ENCODE measurements at places on chromosomes 2 and 18.

GRCh38 chr2:102839668-102840388 is 78.0 kb downstream of the TMEM182 start:
- peak; percentile 15 for DNase-seq

DNA sequence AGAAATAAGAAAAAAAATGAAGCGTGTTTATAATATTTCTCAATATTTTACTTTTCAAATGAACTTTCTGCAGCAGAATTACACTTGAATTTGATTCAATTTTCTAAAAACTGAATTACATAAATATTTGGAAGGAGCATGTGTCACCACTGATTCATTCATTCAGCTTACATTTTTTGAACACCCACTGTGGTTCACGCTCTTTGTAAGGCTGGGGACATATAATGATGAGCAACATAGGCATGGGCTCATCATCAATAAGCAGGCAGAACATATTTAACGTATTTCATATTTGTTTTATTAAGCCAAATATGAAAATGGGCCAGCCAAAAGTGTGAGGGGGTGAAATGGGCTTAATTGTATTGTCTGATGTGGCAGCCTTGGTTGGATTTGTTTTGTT is 209.1 kb downstream of the CTNNA2 start:
- no peak for DNase-seq

DNA sequence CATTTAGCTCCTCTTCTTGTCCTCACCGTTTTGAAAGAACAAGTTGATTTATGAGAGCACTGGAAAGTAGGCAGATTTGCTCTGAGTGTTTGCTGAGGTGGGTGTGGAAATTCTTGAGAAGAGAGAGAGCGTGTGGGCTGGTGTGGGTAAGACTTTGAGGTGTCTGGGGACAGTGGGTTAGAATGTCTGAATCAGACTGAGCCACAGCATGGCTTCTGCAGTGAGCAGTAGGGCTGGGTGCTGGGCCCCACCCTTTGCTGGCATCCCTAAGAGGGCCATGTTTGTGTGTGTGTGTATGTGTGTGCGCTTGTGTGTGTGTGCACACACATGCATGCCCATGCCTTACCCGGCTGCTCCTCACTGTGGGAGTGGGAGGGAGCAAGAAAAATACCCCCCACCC is 63.7 kb downstream of the COPS8 start:
- no peak for DNase-seq

GRCh38 chr2:200860092-200860795 is 4.2 kb downstream of the CLK1 start:
- no peak for DNase-seq

GRCh38 chr18:7456376-7456775 is 110.7 kb upstream of the PTPRM start:
- no peak for DNase-seq

- DNase-seq = no peak
These were observed 43.9 kb downstream of the DYM start for GRCh38 chr18:49416511-49416910.

DNA sequence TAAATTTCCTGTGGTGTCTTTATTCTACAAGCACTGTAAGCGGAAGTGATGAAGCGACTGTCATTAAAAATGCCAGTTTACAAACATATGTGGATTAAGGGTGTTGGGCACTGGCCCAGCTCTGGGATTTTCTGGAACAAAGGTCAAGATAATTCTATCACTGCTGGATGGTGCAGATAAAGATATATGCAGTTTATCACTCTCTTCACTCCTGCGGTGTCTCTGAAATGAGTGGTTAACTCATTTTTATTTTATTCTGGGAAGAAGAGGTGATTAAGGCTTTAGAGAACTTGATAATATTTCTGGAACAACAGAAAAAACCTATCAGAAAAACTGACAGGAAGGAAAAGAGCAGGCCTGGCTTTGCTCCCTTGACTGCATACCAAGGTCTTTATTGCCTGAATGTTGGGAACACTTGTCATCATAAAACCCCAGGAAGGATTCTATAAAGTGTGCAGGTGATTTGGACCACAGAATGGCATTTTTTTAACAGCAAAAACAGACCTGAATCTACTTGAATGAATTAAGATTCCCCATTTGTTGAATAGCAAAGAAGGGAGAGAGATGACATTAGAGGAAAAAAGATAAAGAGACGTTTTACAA is 32.4 kb downstream of the ABCB11 start:
- DNase-seq = no peak

DNA sequence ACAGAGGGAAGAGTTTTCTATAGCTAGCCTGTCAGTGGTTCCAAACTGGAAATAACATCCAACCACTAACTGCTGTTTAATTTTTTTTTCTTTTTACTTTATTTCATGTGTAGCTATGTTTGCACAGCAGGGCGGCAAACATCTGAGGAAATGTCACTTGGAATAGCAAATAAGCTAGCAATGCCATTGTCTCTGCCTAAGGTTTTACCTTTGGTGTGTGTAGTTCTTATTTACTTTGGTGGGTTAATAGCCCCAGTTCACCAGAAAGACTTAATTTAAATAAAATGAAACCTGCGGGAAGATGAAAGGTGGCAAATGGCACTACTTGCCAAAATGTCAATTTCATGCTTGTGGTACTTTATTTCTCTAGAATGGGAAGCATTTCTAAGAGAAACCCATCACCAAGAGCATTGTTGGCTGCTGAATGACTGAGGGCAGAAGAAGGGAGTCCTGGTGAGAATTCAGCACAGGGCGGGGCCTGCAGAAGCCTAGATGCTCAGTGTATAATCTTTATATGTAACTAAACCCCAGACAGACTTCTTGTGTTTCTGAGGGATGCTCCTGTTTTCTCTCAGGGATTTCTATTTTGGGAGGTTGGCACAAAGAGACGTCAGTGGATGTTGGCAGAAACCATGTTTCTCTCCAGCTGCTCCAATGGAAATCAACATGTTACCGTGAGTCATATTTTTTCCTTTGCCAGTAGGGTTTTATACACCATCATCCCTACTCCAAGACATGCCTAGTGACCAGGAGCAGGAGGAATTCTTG is 300.4 kb upstream of the NT5C1B start:
- DNase-seq = no peak

- no peak for DNase-seq
These were observed 18.6 kb upstream of the INO80C start for GRCh38 chr18:35516351-35516750.

GRCh38 chr2:70994009-70994698 is 519 bp downstream of the TEX261 start:
- no peak for DNase-seq

- no peak for DNase-seq
These were observed 55.7 kb downstream of the LOXHD1 start for GRCh38 chr18:46601141-46601805.

DNA sequence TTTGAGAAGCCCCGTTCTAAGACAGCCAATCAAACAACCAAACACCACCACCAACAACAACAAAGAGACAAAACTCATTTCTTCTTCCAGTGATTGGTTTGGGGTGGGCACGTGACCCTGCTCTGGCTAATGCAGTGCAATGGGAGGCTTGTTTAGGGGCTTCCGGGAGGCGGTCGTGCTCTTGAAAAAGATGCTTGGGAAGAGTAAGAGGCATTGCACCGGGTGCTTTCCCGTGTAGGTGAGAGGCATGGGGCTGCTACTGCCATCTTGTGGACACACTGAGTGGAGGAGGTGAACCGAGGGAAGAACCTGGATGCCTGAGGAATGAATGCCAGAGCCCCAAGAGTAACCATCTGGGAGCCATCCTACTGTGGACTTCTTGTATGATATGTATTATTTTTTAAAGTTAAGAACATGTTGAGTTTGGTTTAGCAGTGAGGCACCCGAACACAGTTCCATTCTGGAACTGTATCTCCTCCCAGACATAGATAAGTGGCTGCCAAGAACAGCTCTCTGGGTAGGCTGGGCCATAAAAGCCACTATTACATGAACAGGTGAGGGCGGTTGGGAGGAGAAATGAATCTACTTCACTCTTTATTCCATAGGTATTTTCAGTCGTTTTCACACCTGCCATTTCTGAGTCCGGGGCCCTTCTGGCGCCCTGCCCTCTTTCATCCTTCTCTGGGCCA is 19.1 kb upstream of the ARHGAP25 start:
- no peak for DNase-seq

DNA sequence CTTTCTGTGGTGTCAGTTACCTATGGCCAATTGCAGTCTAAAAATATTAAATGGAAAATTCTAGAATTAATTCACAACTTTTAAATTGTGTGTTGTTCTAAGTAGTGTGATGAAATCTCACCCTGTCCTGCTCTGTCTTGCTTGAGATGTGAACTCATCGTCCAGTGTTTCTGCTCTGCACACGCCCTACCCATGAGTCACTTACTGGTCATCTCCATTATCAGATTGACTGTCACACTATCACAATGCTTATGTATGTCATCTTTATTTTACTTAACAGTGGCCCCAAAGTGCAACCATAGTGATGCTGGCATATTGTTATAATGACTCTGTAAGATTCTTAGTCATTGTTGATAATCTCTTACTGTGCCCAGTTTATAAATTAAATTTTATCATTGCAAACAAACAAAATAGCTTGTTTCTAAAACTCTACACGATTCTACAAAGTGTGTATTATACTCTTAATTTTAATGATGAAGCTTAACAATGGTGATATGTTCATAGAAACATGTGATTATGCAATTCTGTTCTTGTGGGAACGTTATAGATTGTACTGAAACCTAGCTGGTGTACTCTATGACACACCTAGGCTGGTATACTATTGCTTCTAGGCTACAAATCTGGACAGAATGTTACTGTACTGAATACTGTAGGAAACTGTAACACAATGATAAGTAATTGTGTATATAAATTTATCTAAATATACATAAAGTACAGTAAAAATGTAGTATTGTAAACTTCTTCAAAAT is 1086.8 kb upstream of the PIK3C3 start:
- DNase-seq = peak; percentile 76

- no peak for DNase-seq
These were observed 11.0 kb downstream of the DYSF start for GRCh38 chr2:71464389-71464788.

DNA sequence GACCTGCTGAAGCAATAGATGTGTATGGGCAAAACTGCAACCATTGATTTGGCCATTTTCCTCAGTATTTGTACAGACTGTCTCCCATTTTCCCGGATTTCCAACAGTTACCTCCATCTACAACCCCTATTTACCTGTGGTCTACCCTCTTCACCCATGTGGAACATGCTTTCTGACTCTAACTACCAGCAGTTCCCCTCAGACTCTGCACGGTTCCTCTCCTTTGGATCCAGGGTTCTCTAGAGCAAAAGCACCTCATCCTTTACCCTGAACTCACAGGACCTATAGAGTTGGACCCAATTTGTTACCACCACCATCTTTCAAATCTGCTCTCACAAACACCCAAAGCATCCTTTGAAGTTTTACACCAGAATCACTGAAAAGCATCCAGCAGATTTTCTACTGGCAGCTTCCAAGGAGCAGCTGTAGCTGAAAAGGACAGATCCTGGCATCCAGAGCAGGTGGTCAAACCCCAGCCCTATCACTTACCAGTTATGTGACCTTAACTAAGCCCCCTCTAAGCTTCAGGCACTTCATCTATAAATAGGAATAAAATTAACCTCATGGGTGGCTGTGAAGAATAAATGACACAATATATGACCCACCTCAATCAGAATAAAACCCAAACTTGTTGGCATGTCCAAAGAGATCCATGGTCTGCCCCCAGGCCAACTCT is 15.3 kb downstream of the CYTIP start:
- DNase-seq = no peak

GRCh38 chr2:230796280-230796862 is 68.4 kb upstream of the ITM2C start:
- peak; percentile 44 for DNase-seq

DNA sequence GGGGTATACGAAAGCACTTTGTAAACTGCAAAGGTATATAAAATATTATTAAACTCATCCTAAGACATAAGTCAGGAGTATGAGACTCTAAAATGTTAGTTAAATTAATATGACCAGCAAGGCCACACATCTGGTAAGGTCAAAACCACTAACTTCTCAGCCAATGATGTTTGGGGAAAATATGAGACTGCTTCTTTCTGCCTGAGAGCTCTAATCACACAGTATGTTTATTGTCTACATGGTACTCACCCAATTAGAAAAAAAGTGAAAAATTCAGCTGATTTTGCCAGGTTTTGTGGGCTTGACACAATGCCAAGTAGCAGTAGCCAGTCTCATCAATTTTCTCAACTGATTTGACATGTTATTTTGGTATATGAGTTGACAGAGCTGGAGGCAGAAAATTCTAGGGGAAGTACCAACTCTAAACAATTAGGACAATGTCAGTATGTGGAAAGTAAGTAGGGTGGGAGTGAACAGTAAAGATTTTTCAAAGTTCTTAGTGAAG is 87.3 kb downstream of the ALK start:
- DNase-seq = no peak

GRCh38 chr2:131646669-131647297 is 119.1 kb downstream of the CCDC74A start:
- no peak for DNase-seq

- no peak for DNase-seq
These were observed 206.7 kb downstream of the ZFP36L2 start for GRCh38 chr2:43019536-43020183.

DNA sequence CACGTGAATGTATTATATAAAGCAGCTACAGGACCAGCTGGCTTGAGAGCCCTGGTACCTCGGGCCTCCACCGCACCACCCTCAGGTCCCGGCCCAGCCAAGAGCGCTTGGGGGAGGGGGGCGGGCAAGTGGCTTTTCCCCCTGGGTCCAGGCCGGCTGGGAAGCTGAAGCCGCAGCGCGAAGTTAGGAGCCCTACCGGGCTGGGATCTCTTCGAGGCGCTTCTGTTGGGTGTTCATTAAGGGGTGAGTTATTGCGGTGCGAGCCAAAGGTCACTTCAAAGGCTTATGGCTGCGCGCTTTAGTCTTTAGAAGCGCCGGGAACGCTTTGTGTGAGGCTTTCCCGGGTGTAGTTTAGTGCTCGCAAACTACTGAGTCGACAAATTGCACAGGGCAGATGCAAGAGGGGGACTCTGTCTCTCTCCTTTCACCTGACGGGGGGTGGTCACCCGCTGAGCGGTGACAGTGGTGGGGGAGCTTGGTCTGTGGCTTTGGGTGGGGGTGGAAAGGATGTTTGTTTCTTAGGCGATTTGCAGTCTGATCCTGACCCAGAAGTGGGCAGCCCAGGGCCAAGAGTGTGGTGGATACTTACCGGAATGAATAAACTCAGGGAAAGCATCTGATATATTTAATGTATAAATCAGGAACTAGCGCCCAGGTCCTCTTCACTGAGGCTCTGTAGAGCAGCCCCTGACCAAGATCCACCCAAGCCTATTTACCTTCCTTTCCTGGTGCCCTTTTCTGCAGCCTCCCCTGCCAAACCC is 6.0 kb downstream of the HOXD3 start:
- DNase-seq = no peak

DNA sequence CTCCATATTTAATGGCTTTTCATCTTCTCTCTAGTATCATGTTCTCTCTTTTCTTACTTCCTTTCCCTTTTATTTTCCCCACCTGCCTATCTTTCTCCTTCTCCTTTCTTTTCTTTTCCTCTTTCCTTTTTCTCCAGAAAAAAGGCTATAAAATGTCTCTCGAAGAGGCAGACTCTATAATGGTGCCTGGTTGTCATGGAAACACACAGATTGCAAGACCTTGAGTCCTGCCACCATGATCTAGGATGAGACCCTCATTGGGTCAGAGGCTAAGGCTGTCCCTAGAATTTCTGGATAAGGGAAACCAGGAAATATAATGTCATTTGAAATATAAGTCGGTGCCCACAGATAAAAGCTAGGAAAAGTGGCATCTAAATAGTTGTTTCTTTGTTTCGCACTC is 36.5 kb upstream of the LHCGR start:
- no peak for DNase-seq

GRCh38 chr18:58117786-58118403 is 73.9 kb downstream of the NEDD4L start:
- DNase-seq = no peak

- DNase-seq = no peak
These were observed 7.5 kb downstream of the NPPC start for GRCh38 chr2:231918501-231919330.

Measured in amniotic stem cell (primary cell).